ENCODE measurements at places on chromosomes 16 and 17. TPM values are rescaled to one million over a fixed set of nuclear protein-coding genes. Genes with fewer than 3 reads are reported as not detected.

DNA sequence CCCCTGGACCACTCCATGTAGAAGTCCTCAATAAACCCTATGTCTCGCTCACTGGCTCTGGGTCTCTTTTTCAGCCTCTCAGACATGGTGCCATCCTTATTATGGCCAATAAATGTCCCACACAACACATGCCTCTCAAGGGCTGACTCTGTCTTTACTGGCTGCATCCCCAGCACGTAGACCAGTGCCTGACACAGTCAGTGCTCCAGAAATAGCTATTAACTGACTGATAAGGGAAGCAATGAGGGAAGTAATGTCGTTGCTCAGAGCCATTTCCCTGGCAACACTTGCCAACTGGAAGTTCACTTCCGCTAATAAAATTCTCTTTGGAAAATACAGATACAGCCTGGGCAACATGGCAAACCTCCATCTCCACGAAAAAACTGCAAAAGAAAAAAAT lies 19.1 kb upstream of the APOH start:
- H3K27me3 ChIP-seq: peaks cover 2% of the 10 kb centered on the region
- H3K36me3 ChIP-seq: no peaks in the 10 kb centered on the region
- peaks cover 17% of the 10 kb centered on the region for H3K4me1 ChIP-seq
- no peak for DNase-seq
- no peak overlapping the region for H3K4me3 ChIP-seq

- H3K36me3 ChIP-seq: peaks cover 4% of the 10 kb centered on the region
- no peaks in the 10 kb centered on the region for H3K4me1 ChIP-seq
- H3K4me3 ChIP-seq: no peak overlapping the region
- H3K27ac ChIP-seq: no peak overlapping the region
- no peak for DNase-seq
- H3K27me3 ChIP-seq: no peaks in the 10 kb centered on the region
Measured at GRCh38 chr17:1074886-1075605, 78.1 kb downstream of the TIMM22 start.

DNA sequence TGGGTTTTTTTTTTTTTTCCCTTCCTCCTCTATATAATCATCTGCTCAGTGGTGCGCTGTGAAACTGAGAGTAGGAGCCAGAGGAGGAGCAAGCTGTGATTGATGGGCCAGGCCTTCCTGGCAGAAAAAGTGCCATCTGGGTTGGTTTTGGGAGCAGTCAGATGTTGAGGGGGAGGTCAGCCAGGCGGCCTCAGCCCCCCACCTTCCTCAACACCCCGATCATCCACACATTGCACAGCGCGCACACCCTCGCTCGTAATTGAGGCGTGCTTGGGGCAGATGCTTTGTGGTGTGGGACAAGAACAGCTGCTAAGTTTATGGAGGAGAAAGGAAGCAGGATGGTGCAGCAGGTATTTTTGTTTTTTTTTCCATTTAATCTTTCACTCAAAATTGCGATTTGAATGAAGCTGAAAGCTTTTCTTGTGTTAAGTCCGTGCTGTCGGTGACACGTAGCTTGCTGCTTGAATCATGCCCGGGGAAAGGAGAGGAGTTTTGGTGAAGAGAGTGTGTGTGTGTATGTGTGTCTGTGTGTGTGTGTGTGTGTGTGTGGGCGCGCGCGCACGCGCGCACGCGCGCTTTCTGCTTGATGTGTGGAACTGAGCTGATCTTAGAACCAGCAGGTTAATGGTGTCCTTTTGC lies 177.4 kb downstream of the RBFOX1 start:
- DNase-seq: no peak
- no peaks in the 10 kb centered on the region for H3K27me3 ChIP-seq
- H3K4me1 ChIP-seq: no peaks in the 10 kb centered on the region
- H3K36me3 ChIP-seq: no peaks in the 10 kb centered on the region
- no peak overlapping the region for H3K4me3 ChIP-seq

GRCh38 chr17:67686241-67686640 lies 31.5 kb upstream of the NOL11 start:
- H3K27me3 ChIP-seq: no peaks in the 10 kb centered on the region
- H3K36me3 ChIP-seq: no peaks in the 10 kb centered on the region
- no peaks in the 10 kb centered on the region for H3K4me1 ChIP-seq
- no peak overlapping the region for H3K27ac ChIP-seq

DNA sequence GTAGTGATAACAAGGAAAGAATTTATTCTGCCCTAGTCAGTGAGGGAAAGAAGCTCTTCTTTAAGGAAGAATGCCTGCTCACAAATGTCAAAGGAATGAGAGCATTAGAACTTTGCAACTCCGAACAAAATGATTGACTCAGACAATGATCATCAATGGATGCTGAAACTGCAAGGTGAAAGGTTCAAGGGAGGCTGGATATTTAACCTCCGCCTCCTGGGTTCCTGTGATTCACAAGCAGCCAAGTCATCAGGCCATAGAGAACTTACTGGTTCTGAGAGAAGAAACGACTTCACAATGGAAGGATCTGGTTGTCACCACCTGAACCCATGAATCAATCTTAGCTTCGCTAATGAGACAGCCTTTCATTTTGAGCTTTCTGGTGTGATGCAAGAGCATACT lies 16.0 kb upstream of the SCNN1B start:
- peaks cover 11% of the 10 kb centered on the region for H3K27me3 ChIP-seq
- no peak overlapping the region for H3K4me3 ChIP-seq
- no peaks in the 10 kb centered on the region for H3K36me3 ChIP-seq

- peaks cover 27% of the 10 kb centered on the region for H3K36me3 ChIP-seq
- no peak overlapping the region for H3K4me3 ChIP-seq
- DNase-seq: no peak
- peaks cover 17% of the 10 kb centered on the region for H3K4me1 ChIP-seq
- no peak overlapping the region for H3K27ac ChIP-seq
Measured at GRCh38 chr16:66720766-66721165, 24.2 kb upstream of the CMTM4 start.

- peaks cover 12% of the 10 kb centered on the region for H3K36me3 ChIP-seq
- no peak overlapping the region for H3K27ac ChIP-seq
- H3K4me3 ChIP-seq: no peak overlapping the region
- DNase-seq: no peak
- H3K4me1 ChIP-seq: peaks cover 24% of the 10 kb centered on the region
- H3K27me3 ChIP-seq: no peaks in the 10 kb centered on the region
Measured at GRCh38 chr17:67602974-67603373, 114.8 kb upstream of the NOL11 start.

GRCh38 chr16:13005721-13006247 lies 104.4 kb downstream of the SHISA9 start:
- no peak overlapping the region for H3K4me3 ChIP-seq
- no peak overlapping the region for H3K27ac ChIP-seq
- DNase-seq: no peak
- no peaks in the 10 kb centered on the region for H3K36me3 ChIP-seq

- H3K4me3 ChIP-seq: no peak overlapping the region
- H3K27ac ChIP-seq: no peak overlapping the region
- H3K27me3 ChIP-seq: peaks cover 18% of the 10 kb centered on the region
Measured at GRCh38 chr16:59341368-59341767, 607.3 kb upstream of the GOT2 start.

GRCh38 chr16:65473699-65474098 lies 351.8 kb upstream of the CDH11 start:
- no peaks in the 10 kb centered on the region for H3K4me1 ChIP-seq
- no peak overlapping the region for H3K27ac ChIP-seq
- no peaks in the 10 kb centered on the region for H3K27me3 ChIP-seq
- no peak for DNase-seq
- H3K36me3 ChIP-seq: no peaks in the 10 kb centered on the region
- H3K4me3 ChIP-seq: no peak overlapping the region

DNA sequence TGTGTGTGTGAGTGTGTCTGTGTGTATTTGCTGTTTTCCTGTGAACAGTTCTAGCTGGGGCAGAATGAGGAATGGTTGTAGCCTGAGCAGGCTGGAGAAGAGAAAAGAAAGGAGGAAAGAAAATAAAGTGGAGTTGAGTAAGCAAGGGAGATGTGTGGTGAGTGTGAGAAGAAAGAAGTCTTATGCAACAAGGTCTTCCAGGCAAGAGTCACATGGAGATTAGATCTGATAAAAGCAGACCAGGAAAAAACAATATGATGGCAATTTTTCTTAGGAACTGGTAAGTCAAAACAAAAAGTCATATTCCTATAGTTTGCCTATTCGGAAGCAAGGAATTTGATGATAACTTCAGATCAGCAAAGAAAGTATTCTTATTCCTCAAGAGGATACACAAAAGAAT lies 125.0 kb downstream of the HS3ST3A1 start:
- DNase-seq: no peak
- H3K27me3 ChIP-seq: no peaks in the 10 kb centered on the region
- peaks cover 16% of the 10 kb centered on the region for H3K4me1 ChIP-seq
- H3K27ac ChIP-seq: no peak overlapping the region
- H3K36me3 ChIP-seq: peaks cover 12% of the 10 kb centered on the region

GRCh38 chr16:79972053-79972704 lies 371.6 kb upstream of the MAF start:
- no peak for DNase-seq
- H3K4me3 ChIP-seq: no peak overlapping the region
- no peak overlapping the region for H3K27ac ChIP-seq
- H3K36me3 ChIP-seq: no peaks in the 10 kb centered on the region
- H3K27me3 ChIP-seq: peaks cover 6% of the 10 kb centered on the region

GNPTG gene
- total RNA-seq: 47.8 TPM

SOX8 gene
- 6.0 TPM for total RNA-seq

TSR3 gene
- 42.7 TPM for total RNA-seq

IRX6 gene
- 0.34 TPM for total RNA-seq

SPATA22 gene
- total RNA-seq: not detected

CES5A gene
- not detected for total RNA-seq

CORO6 gene
- total RNA-seq: 3.4 TPM
